ENCODE measurements at places on chromosomes 1 and 21. TPM values are rescaled to one million over a fixed set of nuclear protein-coding genes. Genes with fewer than 3 reads are reported as not detected.

DNA sequence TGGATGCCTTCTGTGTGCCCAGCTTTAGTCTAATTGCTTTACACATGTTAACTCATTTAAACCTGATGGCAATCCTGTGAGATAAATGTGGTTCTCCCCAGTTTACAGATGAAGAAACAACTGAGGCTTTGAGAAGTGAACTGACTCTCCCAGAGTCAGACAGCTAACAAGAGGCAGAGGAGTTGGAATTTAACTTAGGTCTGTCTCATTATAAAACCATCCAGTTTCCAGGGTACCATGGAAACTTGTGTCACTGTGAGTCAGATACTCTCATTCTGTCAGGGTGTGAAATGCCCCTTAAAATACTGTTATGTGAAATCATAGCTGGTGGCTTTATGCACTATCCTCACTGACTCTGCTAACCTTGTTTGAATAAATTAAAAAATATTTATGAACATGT lies 206.6 kb downstream of the PBX1 start:
- DNase-seq = no peak

GRCh38 chr1:64530969-64531692 lies 61.2 kb downstream of the CACHD1 start:
- DNase-seq = no peak

Gene STUM
- 0.16 TPM for total RNA-seq

Gene AMY2A
- not detected for total RNA-seq

DNA sequence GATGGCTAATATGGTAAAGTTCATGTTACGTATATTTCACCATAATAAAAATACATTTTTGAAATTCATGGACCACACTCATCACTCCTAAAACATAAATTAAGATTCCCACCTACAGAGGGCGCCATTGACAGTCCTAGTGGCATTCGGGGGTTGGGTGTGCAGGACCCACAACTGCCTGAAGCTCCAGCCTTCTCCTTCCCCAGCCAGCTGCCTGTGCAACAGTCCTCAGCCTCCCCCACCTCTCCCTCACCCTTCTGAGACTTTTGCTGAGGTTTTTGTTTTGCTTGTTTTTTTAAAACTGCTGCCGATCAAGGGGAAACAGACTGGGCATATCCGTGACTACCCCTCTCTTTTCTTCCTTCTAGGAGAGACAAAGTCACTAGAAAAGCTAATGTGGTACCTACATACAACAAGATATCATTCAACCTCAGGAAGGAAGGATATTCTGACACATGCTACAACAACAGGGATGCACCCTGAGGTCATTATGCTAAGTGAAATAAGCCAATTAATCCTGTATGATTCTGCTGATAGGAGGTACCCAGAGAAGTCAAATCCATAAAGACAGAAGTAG lies 9.2 kb upstream of the EVA1C start:
- DNase-seq = peak; percentile 83
